ENCODE measurements at places on chromosomes 4 and X.

GRCh38 chrX:102808336-102808735, 87.8 kb downstream of the GPRASP3 start:
- no peak for DNase-seq

- DNase-seq: no peak
These were observed 12.0 kb downstream of the C4orf54 start for GRCh38 chr4:99645638-99646037.

DNA sequence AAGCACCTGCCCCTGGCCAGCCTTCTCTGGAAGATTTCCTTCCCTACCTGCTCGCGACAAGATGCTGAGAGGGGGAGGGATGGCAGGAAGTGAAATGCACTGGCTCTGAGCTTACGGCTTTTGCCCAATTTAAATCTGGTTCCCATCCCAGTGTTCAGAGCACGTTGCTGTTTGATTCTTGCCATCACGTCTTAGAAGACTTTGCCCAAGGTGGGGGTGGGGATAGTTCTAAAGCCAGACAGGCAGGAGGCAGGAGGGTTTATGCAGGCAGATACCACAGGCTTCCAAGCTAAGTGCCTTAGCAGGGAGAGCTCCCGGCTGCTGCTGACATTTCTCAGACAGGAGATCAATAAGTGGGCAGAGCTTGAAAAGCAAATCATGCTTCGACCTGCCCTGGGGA, 393.9 kb downstream of the MID1IP1 start:
- DNase-seq: no peak

GRCh38 chr4:1361431-1361830, 14.4 kb downstream of the UVSSA start:
- DNase-seq: no peak

Measured in activated T-helper 9 cell treated with anti-CD3 and anti-CD28 coated beads, Interleukin-2, amount 50 U/mL, for 16 hours (primary cell).